ENCODE measurements at places on chromosomes 11 and 22.

DNA sequence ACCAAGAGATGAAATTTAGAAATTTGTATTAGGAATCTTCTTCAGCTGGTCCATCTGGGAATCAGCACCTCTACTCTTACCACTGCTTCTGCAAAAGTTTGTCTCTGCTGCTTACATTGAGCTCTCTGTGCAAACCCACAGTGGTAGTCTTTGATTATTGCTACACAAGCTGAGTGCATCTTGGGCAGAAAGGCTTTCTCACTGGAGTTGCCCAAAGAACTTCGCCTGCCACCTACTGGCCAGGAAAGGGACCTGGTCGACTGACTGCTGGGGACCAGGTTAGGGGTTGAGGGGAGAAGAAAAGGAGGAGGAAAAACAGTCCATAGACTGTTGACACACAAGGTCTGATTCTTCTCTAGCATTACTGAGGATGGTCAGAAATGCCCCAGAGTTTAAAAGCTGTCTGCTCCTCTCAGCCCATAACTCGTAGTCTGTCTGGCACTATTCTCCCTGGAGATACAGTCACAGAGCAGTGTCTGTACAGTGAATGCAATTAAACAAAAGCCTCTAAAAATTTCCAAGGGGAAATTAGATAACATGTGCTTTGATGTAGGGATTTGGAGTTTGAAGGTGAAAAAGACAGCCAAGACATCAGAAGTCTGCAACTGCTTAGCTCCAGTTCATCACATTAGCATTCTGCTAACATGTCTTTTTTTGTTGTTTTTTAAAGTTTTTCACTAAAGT, 215.0 kb upstream of the CTSC start:
- DNase-seq = peak; percentile 49

DNA sequence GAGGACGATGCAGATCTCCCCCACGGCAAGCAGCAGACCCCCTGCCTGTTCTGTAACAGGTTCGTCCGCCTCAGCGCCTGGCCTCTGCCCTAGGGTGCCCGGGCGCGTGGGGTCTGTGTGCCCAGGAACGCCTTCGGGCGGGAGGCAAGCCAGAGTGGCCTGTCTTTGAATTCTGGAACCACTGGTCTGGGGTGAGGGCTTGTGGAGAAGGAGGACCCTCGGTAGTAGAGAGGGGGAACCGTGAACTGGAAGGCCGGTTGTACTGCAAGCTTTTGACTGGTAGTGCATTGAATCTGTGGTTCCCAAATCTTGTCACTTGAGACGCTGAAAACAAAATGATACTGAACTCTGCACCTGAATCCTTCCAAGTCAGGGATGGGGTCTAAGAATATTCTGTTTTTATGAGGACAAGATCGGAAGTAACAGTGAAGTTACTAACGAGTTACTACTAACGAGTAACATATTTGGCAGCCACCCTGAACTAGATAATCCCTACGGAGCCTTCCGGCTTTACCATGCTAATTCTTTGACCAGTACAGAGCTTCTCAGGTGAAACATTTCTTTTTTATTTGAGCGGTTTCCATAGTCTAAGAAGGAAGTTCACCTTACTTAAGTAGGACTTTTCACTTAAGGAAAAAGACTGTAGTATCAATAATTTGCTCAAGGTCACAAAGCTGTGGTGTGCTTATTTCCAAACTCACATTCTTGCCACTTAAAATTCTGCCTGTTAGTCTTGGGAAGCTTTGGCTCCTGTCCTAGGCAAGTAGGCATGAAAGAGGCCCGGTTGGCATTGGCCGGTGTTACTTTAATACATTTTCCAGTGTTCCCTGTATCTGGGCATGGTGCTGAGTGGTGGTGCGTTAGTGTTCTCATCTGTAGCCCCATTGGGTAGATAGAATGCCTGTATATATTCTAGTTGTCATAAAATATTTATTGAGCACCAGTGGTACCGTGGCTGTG, 860 bp downstream of the PRMT3 start:
- DNase-seq = no peak

DNA sequence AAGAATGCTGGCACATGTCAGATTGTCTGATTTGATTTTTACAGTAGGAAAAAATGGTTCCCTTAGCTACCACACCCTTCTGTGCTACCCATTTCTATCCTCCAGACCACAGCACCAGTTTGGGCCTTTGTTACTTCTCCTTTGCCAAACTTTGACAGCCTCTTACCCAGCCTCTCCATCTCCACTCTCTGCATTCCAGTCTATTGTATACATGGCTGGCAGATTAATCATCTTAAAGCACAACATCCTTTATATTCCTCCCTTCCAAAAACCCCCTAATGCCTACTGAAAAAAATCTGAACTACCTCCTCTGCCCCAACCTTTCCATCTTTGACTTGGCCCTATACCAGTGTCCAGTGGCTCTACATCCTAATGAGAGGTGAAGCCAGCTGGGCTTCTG, 10.8 kb upstream of the PANX1 start:
- DNase-seq = no peak

DNA sequence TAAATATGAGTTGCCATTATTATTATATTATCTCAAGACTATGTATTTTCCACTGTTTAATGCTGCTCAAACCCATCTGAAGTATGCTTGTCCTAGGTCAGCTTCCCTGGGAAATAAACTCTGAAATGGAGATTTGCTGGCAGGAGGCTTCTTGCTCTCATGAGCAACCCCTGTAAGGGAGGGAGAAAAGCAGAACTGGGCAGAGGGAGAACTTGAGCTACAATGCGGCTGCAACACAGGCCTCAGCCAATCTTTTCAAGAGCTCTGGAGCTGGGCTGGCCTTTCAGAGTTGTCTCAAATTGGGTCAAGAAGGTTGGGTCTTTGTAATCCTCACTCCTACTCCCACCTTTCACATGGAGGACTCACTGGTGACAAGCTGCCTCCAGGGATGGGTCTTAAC, 412.6 kb downstream of the TENM4 start:
- no peak for DNase-seq

- no peak for DNase-seq
Measured at GRCh38 chr11:41954034-41954433, 494.6 kb upstream of the LRRC4C start.

DNA sequence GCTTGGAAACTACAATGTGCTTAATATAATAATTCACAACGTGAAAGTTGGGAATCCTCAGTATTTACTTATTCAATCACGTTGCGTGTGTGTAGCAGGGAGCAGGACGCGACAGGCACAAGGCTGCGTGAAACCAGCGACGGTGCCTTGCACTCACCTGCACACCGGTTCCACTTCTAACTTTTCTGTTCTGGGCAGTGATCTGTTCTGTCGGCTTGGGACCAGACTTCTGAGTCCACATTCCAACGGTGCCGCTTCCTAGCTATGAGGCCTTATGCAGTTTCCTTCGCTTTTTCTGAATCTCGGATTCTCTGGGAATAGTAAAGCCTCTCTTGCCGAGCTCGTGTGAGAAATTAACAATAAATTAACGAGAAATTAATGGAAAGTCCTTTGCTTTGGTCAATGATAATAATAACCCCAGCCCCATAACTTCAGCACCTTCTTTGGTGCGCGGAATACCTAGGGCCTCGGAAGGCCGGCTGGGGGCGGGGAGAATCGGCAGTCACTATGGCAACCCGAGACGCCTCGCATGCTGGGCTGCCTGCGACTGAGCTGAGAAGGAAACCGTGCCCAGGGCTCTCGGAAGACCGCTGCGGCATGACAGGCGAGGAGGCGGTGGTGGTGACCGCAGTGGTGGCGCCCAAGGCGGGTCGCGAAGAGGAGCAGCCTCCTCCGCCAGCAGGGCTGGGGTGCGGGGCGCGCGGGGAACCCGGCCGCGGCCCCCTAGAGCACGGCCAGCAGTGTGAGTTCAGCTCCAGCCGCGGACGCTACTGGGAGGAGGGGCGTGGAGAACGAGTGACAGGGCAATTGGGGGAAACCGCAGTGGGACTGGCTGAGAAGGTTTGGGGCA, at the start of gene C11orf97:
TSS of gene C11orf97 (plus strand) at position 530 of the 850 bp plus-strand sequence. CDS start at position 598, 68 bp downstream.
- DNase-seq = peak; percentile 42
